ENCODE measurements at places on chromosomes 7 and 10. TPM values are rescaled to one million over a fixed set of nuclear protein-coding genes. Genes with fewer than 3 reads are reported as not detected.
A peak's percentile ranks its signal among the peaks of the same experiment; 100 is the strongest.

- no peak for DNase-seq
Observed at GRCh38 chr7:46134385-46134784, 213.3 kb upstream of the IGFBP3 start.

DNA sequence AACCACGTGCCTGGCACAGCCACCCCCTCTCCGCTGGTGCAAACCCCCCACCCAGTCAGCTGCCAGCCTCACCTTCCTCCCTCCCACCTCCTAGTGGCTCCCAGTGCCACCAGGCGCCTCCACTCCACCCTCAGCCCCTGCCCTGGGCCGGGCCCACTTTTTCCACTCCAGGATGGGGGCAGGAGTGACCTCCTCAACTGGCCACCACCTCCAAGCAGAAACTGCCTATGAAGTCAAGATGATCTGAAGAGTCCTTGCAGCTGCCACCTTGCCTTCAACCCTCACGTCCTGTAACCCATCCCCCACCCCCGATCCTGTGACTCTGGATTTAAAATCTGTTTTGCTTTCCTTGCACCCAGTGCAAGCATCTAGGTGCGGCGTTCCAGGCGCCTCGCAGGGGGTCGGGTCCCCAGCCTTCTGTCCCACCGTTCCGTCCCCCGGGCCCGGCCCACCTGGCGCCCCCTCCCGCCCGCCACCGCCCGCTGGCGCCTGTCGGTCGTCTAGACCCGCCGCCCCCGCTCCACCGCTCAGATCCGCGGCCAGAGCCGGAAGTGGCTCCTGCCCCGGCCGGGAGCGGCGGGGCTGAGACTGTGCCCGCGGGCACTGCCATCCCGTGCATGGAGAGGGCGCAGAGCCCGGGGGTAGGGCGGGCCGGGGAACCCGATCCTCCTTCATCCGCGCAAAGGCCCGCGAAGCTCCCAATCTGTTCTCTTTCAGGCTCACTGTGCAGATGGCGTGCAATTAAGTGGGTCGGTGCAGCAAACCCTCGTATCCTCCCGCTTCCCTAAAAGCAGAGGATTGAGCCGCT is 51.2 kb upstream of the GTF2I start:
- peak; percentile 82 for DNase-seq

- no peak for DNase-seq
Observed at GRCh38 chr10:86056672-86057071, 309.9 kb downstream of the GRID1 start.

CD36 gene
- 303 TPM for polyA plus RNA-seq

TRIL gene
- polyA plus RNA-seq, result 52.2 TPM

CYP2C19 gene
- not detected for polyA plus RNA-seq

Data from left lung (tissue), 14 donors.